ENCODE measurements at places on chromosomes 12 and 14.

DNA sequence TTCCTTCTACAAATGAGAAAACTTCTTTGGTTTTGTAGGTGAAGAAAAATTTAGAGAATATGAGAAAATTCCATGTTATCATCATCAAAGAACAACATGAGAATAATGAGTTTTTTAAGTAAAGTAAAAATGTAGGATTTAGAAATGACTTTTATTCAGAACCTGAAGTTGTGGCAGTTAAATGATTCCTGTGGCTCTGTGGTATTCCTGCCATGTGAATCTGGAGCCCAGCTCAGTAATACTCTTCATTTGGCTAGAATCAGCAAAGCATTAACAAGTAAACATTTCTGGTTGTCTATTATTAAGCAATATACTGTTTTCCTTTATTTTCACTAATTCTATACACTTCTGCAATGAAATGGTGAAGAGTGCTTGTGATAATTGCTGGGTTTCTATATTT, 95.6 kb upstream of the E2F7 start:
- no peak for DNase-seq

- no peak for DNase-seq
Measured at GRCh38 chr12:53499266-53500141, at the start of gene MAP3K12. TSS of gene MAP3K12 (minus strand) at chr12:53499458. CDS start at chr12:53487391, 12,067 bp downstream.

GRCh38 chr14:37195327-37195726, 2.4 kb upstream of the MIPOL1 start:
- DNase-seq, result no peak

DNA sequence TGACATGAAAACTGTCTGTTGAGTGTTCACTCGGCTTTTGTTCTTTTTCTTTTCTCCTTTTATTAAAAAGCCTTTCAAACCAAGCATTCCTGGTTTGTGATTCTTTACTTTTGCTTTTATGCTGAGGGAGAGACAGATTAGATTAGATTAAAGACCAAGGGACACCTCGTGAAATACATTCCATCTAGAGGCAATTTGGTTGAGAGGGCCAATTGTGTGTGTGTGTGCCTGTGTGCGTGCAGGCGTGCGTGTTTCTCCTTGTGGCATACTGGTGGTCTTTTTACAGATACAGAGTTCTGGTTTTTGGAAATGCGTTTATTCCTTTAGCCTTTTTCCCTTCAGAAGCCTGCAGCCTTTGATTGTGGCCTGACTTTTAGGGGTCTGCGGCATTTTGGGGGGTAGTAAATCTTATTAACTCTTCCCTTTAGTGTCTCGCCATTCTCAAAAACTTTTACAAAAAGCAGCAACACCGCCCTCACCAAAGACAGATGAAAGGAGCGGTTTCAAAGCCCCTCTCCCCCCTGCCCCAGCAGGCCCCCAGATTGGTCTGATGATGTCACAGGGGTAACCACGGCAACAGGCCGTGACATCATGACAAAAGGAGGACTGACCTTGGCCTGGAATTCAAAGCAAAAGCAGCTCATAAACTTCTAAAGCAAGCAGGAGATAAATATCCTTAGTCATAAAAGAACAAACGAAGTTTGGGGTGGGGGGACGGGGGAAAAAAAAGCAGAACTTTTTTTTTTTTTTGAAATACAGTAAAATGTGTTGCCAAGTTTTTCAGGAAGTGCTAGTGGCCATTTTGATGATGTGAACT, 84.1 kb upstream of the TBX3 start:
- DNase-seq, result no peak

- no peak for DNase-seq
Measured at GRCh38 chr12:52229836-52230343, 3.2 kb upstream of the KRT7 start.

DNA sequence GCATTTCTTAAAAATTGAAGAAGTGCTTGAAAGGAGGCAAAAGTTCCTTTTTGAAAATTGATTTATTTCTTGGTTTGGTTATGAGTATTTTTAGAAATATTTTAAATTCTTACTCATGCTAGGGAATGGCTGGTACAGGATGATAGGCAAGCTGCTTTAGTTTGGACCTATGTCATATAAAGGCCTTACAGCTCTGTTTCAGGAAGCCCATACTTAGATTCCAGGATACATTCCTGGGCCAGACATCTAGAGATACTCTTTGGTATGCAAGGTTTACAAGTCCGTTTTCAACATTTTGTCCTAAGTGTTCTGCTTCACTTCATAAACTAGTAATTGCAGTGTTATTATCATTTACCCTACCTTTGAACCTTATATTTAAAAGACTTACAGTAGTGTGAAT, 186.8 kb downstream of the FUT8 start:
- no peak for DNase-seq

DNA sequence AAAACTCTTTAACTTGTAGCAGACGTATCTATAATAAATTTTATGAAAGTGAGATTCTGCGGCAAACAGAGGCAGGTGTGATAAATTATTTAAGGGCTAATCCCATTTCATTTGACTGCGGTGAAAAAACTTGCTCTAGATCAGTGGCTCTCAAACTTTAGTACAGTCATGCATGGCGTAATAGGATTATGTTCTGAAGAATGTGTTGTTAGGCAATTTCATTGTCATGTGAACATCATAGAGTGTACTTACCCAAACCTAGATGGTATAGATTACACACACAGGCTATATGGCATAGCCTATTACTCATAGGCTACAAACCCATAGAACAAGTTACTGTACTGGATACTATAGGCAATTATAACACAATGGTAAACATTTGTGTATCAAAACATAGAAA, 83.7 kb downstream of the HEATR5A start:
- DNase-seq, result no peak

DNA sequence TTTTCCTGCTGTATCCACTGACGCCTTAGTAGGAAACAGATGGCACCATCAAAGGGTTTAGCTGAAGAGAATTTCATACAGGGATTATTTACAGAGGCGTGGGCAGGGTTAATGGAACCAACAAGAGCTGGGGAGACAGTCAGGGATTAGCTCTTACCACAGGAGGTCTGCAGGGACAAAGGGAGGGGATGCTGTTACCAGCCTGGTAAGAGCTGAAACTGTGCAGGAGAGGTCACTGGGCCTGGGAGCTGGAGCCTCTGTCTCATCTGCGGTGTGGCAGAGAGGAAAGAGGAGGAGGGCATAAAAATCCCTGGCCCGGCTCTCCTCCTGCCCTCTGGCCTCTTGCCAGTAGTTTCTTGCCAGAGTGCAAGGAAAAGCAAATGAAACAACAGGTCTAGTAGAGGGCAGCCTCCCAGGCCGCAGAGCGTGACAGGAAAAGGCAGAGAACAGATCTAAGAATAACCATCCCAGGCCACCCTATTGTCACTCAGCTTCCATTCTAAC, 18.9 kb upstream of the POC1B start:
- no peak for DNase-seq
